Stimulated activated CD4-positive, alpha-beta T cell treated with anti-CD3 and anti-CD28 coated beads, TNF-alpha, amount 100 ng/mL, for 4 hours (primary cell): ENCODE measurements at places on chromosomes 11 and 22.
A peak's percentile ranks its signal among the peaks of the same experiment; 100 is the strongest.

DNA sequence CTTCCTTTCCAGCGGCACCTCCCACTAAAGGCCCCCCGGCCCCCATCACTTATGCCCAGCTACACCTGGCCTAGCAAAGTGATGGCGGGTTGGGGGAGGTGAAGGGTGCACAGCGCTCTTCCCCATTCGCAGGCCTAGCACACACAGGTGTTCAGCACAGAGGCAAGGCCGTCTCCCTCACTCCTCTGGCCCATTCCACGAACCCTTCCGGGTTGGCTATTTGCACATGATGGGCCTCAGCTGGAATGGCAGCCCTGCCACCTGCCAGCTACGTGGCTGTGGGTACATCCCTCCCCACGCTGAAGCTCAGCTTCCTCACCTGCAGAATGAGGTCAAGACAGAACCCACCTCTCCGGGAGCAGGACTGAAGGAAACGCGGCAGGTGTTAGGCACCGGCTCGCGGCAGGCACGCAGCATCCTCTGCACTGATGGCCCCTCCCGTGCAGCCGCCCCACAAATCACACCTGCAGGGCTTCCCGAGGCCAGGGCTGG is 4.8 kb downstream of the KIAA0930 start:
- DNase-seq, result no peak

GRCh38 chr22:36227396-36227795 is 11.9 kb downstream of the APOL2 start:
- no peak for DNase-seq

DNA sequence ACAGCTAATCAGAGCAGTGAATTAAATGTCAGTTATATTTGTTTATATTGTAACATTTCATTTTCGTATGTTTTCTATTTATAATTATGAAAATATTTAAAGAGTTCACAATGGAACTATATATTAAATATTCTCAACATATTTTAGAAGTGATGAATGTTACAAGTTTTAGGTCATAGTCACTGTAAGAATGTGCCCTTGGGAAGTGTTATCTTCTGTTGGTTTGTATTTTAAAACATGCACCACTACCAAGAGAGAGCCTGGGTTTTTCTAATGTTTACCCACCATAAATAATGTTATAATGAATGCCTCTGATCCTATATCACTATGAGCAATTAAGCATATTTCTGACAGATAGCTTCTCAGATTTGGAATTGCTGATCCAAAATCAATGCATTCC is 171.0 kb downstream of the BCR start:
- DNase-seq, result no peak

DNA sequence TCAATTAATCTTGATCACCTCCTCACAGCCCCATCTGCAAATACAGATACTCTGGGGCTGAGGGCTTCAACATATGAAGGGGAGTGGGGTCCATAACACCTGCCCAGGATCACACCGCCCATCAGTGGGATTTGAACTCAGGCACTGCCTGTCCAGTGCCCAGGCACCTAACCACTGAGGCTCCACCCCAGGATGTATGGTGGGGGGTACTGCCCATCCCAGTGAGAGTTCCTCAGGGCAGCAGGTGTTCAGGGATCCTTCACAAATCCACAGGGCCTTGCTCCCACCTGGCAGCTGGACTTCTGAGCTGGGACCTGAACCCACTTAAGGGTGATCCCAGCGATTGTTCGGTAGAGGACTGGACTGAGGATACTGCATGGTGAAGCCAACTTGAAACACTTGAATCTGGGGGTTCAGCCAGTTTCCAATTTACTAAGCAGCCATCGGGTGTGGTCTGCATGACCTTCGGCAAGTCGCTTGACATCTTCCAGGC is 33.3 kb downstream of the PRDM11 start:
- no peak for DNase-seq

DNA sequence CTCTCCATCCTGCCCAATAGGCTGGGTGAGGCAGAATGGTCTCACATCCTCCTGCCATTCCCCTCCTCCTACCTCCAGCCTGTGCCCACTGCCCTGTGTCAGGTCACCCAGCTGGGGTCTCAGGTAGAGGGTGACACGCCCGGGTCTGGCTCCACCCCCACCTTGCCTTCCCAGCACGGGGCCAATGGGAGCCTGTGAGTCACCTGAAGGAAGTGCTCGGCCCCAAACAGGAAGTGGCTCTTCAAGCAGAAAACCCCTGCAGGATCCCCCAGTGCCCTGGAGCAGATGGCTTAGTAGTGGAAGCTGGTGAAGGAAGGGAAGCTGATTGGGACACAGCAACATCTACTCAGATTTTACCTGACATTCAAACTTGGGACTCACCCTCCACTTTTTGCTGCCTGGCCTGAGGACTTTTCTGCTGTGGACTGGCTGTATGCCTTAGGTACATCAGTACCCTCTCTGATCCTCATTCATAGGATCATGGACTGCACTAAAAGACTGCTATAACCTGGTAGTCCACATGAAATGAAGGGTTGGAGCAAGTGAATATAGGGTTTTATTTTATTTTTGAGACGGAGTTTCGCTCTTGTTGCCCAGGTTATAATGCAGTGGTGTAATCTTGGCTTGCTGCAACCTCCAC is 33.4 kb downstream of the GDPD5 start:
- DNase-seq, result peak; percentile 39

- DNase-seq, result no peak
Measured at GRCh38 chr11:125935618-125936199, 10.1 kb upstream of the VSIG10L2 start.

GRCh38 chr11:84097186-84097585 is 811.0 kb upstream of the CCDC90B start:
- DNase-seq, result no peak

DNA sequence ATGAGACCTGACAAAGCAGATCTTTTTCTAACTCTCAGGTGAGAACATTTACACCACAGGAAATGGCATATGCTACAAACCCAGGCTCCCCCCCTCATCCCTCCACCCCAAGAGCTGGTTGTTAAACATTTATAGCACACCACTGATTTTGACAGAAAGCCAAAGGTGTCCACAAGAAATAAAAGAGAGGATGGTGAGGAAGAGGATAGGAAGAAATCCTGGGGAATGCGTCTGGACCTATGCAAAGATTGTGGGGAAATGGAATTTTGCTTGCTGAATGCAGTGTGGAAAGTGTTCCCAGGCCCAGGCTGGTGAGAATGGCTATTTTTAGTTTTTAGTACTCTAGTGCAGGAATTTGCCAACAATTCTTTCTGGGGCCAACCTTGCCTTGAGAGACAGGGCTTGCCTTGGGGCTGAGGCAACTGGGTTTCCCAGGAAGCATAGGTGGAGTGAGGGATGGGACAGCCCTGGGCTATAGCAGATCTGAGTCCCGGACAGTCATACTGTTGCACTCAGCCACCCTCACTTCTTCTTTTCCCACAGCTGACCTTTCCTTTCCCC is 163.9 kb downstream of the ADAMTS15 start:
- DNase-seq, result no peak

DNA sequence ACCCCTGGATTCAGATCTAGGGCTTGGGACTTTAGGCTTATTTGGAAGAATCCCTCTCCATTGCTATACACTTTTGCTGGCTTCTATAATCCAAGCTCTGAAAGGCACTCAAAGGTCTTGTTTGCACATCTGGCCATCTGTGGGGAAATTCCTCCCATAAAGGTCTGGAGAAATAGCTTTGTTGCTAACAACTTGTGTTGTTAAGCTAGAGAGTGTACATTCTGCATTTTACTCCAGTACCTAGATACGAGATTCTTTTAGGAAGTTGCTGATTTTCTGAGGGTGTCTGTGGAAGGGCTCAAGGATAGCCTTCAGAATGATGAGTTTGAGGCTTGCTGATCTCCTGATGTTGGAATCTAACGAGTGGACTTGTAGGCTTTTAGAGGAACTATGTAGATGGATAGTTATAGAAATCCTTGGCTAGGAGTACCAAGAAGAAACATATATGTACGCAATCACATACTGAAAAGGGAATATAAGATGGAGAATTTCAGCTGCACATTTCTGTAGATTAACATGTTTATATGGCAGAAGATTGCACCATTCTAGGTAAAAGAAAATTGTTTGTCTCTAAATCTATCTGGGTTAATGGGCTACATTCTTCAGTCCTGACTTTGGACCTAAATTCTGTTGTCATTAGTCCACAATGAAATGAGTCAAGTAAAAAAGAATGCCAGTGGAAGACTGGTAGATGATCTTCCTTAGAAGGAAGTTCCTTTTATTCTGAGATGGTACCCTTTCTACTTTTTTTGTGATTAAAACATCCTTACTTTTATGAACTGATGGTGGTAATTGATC is 51.0 kb downstream of the UBASH3B start:
- DNase-seq, result no peak

GRCh38 chr11:116596346-116597260 is 176.2 kb downstream of the BUD13 start:
- no peak for DNase-seq

DNA sequence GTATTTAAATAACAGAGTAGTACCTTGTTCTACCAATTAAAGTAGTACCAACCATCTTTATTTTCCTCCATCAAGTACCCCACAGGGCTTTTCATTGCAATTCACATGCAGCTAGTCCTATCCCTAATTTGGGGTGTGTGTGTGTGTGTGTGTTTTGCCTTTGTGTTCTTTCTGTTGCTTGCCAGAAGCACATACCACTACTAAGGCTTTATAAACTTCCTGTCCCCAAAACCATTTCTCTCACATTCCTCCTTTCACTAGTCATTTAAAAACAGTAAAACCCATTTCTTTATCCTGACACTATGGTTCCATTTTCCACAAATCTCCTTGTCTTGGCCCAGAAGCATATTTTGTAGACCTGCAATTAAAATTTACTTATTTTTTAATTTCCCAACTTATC is 54.6 kb downstream of the SLC36A4 start:
- DNase-seq, result no peak

DNA sequence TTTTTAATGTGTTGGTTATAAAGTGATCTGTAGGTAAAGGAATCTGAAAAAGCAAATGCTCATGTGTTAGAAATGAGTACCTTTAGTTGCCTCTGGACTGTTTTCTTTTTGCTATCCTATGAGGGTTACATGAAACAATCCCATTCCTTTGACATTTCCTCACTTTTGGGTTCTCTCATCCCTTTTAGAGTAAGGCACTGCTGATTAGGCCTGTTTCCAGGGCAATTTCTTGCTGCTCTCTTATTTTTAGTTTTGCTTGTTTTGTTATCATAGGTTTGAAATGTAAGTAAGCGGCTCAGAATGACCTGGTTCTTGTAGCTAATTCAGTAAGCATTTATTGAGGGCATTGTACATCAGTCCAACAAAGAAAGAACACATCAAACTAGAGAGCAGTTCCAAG is 138.9 kb downstream of the DDX10 start:
- no peak for DNase-seq

DNA sequence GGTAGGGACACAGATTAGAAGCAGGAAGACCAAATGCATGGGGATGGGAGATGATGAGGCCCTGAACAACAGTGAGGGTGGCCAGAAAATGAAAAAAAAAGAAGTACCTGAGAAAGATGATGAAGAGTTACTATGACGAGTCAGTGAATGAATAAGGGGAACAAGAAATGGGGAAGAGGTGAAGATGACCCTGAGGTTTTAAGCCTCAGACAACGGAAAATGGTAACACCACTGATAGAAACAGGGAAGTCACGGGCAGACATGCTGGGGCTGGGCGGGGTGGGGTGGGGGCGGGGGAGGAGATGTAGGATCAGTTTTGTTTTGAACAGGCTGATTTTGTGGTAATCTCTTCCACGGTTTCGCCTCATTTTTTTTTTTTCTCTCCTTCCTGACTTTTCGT is 205.1 kb upstream of the CADM1 start:
- no peak for DNase-seq

DNA sequence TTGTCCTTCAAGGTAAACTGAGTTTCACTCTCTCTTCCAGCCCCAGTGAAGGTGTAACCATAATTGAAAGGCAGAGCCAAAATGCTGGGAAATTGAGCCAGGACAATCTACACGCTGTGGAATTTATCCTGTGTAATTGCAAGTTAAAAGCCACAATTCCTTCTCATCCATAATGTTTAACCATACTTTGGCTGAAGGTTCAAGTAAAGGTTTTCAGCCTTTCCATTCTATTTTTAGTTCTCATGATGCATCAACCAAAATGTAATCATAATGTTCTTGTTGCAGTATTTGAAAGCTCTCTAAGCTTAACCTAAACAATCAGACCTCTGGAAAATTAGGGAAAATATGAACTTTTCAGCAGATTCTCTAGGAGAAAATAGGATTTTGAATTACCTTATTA is 14.0 kb upstream of the ARHGAP42 start:
- no peak for DNase-seq

DNA sequence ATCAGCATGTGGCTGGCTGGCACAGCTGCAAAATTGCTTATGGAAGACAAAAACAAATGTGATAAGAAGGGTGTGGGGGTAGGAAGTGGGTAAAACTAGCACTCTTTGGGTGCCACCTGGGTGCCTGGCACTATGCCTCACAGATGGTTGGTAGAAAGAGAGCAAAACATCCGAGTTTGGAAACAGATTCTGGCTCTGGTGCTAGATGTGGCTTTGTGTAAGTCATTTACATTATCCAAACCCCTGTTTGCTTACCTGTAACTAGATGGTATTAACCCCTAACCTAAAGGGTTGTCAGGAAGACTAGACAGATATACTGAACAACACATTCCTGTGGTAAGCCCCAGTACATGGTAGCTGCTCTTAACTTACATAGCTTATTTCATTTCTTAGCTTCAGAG is 905.6 kb downstream of the DLG2 start:
- DNase-seq, result no peak

DNA sequence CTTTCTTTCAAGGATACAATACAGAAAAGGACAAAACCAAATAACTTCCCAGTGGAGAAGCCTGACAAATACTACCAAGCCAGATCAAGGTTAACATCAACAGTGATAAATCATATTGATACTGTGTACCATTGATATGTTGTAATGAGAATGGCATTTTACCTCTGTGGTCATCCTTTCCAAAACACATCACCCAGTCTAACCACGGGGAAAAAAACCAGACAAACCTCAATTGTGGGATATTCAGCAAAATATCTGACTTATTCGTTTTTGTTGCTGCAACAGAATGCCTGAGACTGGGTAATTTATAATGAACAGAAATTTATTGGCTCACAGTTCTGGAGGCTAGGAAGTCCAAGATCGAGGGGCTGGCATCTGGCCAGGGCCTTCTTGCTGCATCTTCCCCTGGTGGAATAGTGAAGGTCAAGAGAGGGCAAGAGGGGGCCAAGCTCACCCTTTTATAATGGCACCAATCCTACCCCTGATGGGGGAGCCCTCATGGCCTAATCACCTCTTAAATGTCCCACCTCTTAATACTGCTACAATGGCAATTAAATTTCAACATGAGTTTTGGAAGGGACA is 66.1 kb downstream of the FAM76B start:
- no peak for DNase-seq

GRCh38 chr11:120568572-120569307 is 57.2 kb downstream of the GRIK4 start:
- DNase-seq, result no peak

DNA sequence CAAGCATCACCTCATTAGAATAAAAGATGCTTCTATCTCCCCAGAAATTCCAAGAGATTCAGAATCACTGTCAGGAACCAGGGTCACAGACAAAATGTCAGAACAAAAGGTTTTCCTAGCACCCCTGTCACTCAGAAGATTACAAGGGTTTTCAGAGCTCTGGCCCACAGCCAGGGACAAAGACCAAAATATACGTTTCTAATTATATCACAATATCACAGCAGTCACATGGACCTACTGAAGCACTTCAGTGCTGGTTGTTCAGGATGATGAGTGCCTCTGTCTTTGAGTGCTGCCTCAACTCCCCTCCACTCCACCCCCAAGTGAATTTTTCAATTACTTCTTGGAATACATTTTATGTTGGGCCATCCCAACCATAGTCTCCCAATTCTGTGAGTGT is 21.9 kb upstream of the RTL6 start:
- no peak for DNase-seq
